ENCODE measurements at places on chromosomes 2 and 18.

GRCh38 chr2:939936-940601 is 10.6 kb upstream of the SNTG2 start:
- DNase-seq = no peak

DNA sequence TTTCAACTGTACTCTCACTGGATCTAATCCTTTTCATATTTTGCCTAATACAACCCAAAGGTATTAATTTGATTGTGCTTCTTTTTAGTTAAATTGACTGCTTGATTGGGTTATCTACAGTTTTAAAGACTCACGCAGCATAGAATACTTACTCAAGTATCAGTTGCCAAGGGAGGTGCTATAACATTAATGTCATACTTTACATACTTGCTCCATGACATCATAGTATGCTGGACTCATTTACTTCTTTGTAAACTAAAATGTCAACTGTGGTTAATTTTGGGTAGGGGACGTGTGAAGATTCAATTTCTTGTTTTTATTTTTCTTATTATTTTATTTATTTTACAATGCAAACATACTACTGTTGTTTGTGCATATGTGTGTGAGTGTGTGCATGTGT is 716.2 kb upstream of the VRK2 start:
- no peak for DNase-seq

DNA sequence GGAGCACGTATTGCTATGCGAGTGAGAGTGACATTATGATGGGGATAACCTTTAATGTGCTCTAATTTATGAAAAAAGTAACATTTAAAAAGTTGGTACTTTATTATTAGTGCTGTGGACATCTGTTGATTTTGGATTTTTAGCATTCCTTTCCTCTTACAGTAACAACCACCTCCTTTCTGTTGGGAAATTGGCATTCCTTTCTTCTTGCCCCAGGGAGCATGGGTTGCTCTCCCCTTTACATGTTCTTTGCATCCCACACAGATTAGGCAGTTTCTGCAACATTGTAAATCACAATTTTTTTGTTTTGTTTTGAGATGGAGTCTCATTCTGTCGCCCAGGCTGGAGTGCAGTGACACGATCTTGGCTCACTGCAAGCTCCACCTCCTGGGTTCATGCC is 300.2 kb downstream of the LPIN1 start:
- no peak for DNase-seq

- DNase-seq = no peak
Measured at GRCh38 chr18:49371786-49372185, 88.7 kb downstream of the DYM start.

- DNase-seq = no peak
Measured at GRCh38 chr18:59517446-59518165, 158.5 kb upstream of the LMAN1 start.

GRCh38 chr18:5746844-5747243 is 148.5 kb downstream of the TMEM200C start:
- DNase-seq = no peak

DNA sequence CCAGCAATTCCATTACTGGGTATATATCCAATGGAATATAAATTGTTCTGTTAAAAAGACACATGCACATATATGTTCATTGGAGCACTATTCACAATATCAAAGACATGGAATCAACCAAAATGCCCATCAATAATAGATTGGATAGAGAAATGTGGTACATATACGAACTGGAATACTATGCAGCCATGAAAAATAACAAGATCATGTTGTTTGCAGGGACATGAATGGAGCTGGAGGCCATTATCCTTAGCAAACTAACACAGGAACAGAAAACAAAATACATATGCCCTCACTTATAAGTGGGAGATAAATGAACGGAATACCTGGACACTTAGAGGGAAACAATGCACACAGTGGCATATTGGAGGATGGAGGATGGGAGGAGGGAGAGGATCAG is 355.8 kb downstream of the CCDC85A start:
- no peak for DNase-seq

DNA sequence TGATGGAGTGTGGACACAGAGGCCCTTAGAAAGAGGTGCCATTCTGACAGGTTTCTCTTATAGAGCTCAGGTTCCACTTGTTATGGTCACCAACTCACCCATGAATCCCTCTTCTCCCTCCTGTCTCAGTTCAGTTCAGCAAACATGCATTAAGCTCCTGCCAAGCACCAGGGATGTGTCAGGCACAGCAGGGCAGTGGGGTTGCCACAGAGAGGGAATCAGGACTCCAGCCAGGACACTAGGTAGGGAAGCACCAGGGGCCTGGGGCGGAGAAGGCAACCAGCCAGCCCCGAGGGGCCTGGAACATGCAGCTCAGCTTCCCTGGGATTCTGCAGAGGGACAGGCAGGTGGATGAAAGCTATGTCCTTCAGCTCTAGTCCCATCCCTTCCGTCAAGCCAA is 44.6 kb downstream of the TOGARAM2 start:
- no peak for DNase-seq

DNA sequence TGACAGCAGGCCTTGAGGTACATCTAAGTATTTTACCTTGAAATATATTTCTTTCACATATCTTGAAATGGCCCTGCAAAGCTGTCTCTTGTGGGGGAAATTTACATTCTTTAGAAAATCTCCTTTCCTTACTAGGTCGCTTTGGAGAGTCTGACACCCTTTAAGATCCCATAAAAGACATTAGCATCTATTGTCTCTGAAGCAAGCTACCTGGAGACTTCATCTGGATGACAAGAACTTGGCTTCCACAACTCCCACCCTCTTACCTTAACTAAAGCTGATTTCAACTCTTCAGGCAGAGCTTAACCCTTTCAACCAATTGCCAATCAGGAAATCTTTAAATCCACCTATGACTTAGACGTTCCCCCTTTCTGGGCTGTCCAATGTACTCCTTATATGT is 219.3 kb downstream of the PIEZO2 start:
- DNase-seq = no peak

DNA sequence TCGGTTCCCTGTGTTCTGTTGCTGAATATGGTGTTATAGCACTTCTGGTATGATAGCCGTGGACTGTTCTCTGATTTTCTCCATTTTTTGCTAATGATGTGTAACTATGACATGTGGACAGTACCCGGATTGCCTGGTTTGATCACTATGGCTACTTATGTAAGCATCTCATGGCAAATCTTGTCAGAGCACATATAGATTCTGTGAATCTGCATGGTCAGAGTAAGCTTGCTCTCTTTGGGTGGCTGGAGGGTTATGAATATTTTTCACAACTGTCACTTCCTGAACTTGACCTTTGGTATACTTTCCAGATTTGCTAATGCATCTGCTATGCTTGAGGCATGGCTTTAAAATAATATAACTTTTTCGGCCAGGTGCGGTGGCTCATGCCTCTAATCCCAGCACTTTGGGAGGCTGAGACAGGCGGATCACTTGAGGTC is 36.8 kb upstream of the ATP8B1 start:
- DNase-seq = no peak

- no peak for DNase-seq
Measured at GRCh38 chr2:29059624-29060023, 14.7 kb downstream of the PCARE start.

- DNase-seq = no peak
Measured at GRCh38 chr2:186925514-186925913, 76.5 kb upstream of the ZSWIM2 start.

DNA sequence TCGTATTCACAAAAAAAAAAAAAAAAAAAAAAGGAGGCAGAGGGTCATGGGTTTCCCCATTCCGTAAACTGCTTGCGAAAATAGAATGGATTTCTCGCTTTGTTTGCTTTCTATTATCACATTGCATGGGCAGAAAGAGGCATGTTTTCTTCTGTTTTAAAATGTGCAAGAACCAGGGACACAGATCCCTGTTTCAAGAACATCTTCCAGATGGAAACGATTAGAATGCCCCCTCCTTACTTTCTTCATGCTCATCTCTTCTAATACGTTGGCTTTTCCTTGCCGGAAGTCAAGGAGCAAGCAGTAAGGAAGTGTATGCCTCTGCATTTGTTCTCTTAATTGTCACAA is 51.0 kb upstream of the ZNF516 start:
- DNase-seq = no peak

GRCh38 chr2:81250270-81250669 is 945.7 kb upstream of the LRRTM1 start:
- no peak for DNase-seq

- DNase-seq = no peak
Measured at GRCh38 chr2:48070415-48070814, 164.1 kb upstream of the FBXO11 start.

DNA sequence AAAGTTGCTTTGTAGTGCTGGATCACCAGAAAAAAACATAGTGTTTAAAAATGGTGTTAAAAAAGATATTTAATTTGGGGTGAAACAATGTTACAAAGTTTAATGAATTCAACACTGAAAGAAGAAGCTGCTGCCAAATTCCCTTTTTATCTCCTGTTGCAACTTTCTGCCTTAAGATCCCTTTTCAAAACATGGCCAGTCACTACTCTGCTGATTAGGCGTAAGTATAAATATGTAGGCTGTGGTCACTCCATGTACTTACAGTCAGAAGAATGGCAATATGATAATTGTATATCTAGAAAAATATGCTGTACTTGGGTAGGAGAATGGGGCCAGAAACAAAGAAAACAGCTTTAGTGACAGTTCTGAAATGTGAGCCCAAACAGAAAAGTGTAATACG is 123.5 kb upstream of the ZBTB14 start:
- DNase-seq = peak; percentile 43

DNA sequence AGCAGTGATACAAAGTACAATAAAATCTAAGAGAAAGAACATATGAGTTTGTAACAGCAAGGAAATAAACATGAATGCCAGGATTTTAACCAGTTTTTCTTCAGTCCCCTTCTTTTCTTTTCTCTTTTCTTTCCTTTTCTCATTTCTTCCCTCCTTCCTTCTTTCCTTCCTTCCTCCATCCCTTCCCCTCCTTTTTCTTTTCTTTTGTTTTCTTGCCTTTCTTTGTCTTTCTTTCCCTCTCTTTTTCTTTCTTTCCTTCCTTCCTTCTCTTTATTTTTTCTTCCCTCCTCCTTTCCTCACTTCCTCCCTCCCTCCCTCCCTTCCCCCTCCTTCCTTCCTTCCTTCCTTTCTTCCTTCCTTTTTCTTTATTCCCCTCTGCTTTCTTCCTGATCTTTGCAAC is 142.8 kb upstream of the SYT4 start:
- no peak for DNase-seq

GRCh38 chr18:76489081-76489480 is 6.0 kb downstream of the ZNF516 start:
- no peak for DNase-seq

GRCh38 chr2:26054598-26055348 is 20.9 kb downstream of the RAB10 start:
- DNase-seq = no peak

- DNase-seq = no peak
Measured at GRCh38 chr2:48356701-48357325, 173.1 kb upstream of the STON1 start.

DNA sequence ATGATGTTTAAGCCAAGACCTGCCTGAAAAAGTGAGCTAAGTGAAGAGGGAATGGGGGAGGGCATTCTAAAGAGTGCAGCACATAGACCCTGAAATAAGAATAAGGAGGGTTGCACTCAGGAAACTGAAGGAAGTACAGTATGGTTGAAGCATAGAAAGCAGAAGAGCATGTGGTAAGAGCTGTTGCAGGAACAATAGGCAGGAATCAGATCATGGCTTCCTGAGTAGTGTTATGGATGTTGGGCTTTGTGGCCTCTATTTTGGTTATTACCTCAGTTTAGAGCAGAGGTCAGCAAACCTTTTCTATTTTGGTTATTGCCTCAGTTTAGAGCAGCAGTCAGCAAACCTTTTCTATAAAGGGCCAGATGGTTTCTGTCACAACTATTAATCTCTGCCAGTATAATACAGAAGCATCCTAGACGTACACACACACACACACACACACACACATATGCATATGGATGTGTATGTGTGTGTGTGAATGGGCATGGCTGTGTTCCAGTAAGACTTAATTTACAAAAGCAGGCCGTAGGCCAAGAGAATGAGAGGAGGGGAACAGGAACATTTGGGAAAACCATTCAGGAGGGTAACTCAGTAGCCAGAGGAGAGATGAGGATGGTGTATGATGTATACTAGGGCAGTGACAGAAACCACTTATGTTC is 91.1 kb upstream of the MYO3B start:
- no peak for DNase-seq

GRCh38 chr2:157349949-157350515 is 24.4 kb upstream of the ERMN start:
- DNase-seq = no peak

GRCh38 chr2:170712653-170713542 is 2.2 kb upstream of the SP5 start:
- DNase-seq = no peak

DNA sequence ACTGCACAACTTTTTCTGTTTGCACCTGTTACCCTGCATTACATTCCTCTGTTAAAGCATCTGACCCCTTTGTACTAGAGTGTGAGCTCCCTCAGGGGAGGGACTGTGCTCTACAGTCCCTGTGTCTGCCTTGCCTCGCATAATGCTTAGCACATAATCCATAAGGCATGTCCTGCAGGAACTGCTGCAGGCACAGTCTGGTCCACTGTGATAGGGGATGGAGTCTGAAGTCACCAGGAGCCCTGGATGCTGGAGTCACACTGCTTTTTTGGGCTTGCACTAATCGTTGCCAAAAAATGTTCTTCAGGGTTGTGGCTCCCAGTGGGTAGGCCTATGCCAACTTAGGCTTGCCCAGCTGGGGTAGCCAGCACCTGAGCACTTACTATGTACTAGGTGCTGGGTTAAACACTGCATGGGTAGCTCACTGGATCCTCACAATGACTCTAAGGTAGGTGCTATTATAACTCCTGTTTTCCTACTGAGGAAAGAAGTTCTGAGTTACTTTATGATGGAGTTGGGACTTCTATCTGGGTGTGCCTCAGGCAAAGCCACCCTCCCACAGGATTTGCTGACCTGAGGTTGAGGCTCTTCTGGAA is 33.3 kb downstream of the COPS7B start:
- DNase-seq = no peak

DNA sequence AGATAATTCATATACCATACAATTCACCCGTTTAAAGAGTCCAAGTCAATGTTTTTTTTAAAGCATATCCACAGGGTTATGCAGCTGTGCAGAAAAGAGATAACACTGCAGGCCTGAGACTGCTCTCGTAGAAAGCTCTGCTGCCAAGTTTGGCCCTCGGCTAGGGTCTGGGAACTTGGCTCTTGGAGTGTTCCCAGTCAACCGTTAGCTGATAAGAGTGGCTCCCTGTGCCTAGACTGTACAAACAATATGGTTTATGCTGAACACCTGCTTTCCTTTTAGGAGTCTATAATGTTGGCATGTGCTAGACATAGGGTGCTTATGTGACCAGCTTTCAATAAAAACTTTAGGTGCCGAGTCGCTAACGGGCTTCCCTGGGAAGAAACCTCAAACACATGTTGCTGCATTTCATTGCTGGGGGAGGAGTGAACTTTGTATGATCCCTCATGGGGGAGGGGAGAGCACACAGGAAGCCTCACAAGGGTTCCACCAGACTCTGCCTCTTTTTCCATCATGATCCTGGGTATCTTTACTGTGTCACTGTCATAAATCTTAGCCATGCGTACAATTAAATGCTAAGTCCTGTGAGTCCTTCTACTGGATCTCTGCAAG is 34.7 kb downstream of the RFX8 start:
- no peak for DNase-seq

- DNase-seq = no peak
Measured at GRCh38 chr2:239324456-239324855, 76.4 kb downstream of the HDAC4 start.
